ENCODE measurements at places on chromosomes 3 and 15.
A peak's percentile ranks its signal among the peaks of the same experiment; 100 is the strongest.

- DNase-seq = no peak
These were observed 7.5 kb upstream of the OPA1 start for GRCh38 chr3:193585530-193585929.

GRCh38 chr3:43629257-43629656, 7.4 kb upstream of the ANO10 start:
- no peak for DNase-seq

DNA sequence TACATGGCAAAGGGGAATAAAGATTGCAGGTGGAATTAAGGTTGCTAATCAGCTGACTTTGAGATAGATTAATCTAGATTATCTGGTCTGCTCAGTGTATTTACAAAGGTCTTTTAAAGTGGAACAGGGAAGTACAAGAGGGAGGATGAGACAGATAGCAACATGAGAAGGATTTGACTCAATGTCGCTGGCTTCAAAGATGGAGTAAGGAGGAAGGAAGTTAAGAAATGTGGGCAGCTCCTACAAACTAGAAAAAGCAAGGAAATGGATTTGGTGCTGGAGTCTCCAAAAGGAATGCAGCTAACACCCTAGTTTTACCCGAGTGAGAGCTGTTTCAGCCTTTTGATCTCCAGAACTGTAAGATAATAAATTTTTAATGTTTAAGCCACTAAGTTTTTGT, 180.7 kb upstream of the TTC14 start:
- no peak for DNase-seq

DNA sequence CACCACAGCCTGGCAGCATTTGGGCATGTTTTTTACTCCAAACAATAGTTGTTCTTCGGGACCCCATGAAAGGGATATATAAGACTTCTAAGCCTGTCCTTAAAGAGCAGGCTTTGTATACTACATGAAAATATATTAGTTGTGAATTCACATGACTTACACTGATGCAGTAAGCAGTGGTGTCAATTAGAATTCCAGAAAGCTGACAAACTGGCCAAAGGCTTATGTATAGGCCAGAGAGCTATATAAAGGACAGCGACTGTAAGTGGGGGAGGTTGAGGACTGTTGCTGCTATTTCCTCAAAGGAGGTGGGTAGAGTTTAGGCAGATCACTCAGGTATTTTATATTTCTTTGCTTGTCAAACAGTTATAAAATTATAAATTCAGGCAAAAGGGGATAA, 24.8 kb downstream of the KPNA4 start:
- DNase-seq = no peak

DNA sequence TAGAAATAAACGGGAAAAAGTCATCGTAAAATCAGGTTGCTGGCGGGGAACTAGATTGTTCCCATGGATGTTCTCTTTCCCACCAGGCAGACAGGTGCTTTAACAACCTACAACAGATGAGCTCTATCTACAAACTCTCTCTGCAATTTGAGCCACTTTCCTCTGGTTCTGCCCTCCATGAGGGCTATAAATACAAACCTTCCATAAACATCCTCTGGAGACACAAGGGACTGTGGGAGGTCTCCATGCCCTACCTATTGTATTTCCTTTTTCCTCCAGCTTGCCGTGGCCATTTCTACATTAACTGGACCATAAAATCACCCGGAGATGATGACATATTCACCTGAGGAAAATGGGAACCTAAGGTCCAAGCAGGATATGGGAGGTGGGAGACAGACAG, 151.1 kb downstream of the GABRB3 start:
- no peak for DNase-seq

DNA sequence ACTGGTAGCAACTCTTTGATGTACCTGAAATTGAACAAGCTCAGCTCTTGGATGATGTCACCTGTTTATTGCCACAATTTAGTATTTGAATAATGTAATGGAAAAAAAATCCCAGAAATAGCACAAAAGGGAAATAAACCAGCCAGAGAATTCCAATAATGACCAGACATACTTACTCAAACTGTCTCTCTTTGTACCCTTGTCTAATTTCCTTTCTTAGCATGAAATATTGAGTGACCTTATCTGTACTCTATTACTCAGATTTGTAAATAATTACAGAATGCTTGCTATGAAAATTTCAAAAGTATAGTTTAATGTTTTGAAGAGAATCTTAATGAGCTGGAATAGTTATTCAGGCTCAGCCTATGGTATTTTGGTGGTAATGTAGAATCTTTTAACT, 555.4 kb upstream of the SGO1 start:
- DNase-seq = no peak

GRCh38 chr3:79657076-79657475, 110.7 kb downstream of the ROBO1 start:
- DNase-seq = no peak

DNA sequence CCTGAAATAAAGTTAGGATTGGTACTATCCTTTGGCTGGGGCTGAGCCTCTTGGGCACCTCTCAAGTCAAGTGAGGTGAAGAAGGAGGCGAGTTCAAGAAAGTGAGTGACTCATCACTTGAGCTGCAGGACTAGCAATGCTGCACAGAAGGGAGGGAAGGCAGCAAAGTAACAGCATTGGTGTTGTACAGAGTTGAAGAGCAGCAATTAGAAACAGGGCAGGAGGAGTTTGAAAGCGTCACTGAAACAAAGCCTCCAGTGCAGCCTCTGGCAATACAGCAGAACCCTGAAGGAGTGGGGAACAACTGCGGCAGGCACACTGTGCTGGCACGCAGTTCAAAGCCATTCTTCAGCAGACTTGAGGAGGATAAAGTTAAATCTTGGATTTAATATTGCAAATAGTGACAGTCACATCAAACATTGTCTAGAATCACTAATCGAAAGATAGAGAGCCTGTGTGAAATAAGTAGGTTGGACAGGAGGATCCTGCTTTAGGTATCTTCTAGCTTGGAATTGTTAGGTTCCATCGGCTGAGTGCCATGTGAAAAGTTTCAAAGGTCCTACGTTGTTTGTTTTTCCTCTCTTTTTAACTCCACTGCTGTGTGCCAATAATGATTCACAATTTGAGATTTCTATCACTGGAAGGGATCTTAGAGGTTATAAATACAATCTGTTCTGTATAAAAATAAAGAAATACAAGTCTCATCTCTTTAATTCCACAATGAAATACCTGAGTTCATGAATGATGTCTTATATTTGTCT, 479.8 kb downstream of the NAALADL2 start:
- no peak for DNase-seq

DNA sequence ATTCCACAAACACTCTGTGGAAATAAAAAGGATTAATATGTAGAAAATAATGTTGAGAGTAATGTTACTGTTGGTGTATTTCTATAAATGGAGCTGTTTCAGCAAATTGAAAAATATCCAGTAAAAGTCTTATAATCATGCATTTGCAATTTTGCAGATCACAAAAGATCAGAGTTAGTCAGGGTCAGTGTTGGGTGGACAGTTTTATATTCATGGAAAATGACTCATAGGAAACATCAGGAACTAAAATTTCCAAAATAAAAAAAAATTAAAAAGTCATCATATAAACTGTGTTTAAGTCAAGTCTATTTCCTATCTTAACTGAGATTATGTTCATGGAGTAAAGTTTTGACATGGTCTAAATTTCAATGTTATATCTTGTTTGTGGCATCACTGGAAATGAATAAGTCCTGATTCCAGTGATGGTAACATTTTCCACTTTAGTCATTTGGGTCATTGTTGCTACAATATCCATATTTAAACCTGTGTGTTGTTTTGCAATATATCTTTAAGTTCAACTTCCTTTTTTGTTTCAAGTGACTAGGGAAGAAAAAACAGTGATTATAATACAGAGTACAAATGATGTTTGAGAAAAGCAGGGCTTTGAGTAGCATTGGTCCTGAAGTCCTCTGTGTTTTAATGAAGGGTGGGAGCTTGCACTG, 37.8 kb downstream of the MITF start:
- no peak for DNase-seq

GRCh38 chr3:106007512-106007911, 138.7 kb upstream of the CBLB start:
- peak; percentile 13 for DNase-seq

- no peak for DNase-seq
These were observed 73.6 kb downstream of the SPSB4 start for GRCh38 chr3:141124715-141125114.

DNA sequence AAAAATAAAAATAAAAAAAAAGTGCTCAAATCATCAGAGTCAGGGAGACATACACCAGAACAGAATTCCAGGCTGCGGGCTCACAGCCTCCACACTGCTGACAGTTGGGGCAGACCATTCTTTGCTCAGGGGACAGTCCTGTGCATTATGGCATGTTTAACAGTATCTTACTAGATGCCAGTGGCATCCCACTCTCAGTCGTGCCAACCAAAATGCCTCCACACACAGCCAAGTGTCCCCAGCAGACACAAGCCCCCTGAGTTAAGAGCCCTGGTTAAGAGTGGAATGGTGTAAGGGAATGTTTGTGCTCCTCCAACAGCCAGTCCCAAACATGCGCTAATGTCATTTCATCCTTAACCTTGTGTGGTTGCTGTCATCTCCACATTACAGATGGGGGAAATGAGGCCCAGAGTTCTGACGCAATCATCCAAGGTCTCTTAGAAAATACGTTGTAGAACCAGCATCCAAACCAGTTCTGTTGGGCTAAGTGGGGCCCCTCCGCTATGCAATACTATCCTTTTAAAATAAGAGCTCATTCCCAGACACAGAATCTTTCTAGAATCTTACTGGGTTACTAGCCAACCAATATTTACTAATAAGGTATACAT, 26.0 kb downstream of the CFAP92 start:
- no peak for DNase-seq

DNA sequence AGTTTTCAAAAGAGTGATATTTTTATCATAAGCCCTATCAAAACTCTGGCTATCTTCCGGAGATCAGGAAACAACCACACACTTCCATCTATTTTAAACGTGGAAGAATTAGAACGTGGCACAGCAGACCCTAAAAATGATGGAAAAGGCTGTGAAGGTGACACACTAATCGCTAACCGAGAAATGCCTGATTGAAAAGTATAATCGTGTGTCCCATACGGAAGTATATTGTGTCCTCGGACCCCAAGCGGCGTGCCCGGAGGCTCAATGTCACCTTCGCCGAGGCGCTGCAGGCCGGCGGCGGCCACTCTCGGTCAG, 642 bp downstream of the COX5A start:
- no peak for DNase-seq

DNA sequence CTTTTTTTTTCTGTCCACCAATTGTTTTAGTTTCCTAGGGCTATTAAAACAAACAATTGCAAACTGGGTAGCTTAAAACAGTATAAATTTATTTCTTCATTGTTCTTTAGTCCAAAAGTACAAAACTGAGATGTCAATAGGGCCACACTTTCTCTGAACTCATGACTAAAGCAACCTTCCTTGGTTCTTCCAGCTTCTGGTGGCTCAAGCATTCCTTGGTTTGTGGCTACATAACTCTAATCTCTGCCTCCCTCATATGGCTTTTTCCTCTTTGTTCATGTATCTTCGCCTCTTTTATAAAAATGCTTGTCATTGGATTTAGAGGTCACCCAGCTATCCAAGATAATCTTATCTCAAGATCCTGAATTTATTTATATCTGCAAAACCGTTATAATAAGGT, 914.5 kb upstream of the EPHA6 start:
- no peak for DNase-seq

DNA sequence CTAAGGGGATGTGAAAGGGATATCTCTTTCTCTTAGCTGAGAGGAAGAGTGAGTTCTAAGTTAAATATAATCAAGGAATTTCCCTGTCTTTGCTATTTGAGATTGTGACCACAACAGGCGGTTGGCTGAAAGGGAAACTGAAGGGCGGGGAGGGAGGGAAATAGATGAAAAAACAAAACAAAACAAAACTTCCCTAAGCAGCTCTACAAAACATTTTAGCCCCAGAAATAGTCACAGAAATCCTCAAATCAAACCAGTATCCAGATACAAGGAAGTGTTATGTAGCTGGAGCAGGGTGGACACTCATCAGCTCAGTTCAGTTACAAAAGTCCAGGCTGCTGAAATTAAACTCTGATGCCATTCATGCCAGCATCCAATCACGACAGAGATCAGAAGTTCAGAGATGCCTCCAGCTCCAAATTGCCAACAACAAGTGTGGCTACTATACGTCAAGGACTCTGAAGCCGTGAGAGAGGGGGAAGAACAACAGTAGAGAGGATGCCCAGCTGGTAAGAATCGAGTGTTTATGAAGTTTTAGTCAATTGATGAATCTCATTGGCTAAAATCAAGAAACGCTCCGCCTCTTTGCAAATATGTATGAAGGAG, 319 bp upstream of the TP63 start:
- no peak for DNase-seq

GRCh38 chr3:72018343-72018984, 233.5 kb upstream of the PROK2 start:
- DNase-seq = no peak

DNA sequence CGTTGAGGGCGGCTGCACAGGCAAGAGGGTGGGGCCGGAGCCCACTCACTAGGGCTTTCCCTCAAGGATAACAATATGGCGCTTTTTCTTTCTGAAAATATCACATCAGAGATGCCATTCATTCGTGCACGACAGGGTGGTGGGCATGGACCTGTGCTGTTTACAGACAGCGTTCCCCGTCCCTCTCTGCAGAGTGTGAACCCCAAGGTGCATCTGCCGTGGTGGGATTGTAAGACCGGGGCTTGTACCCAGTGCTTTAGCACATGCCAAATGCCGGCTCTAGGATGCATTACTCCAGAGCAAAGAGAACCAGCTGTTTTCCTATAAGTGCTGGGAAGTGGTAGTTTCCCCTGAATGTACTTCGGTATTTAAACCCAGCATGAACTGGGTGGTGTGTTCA, 37.0 kb downstream of the CHDH start:
- no peak for DNase-seq

GRCh38 chr3:127805026-127805753, 17.1 kb downstream of the MGLL start:
- no peak for DNase-seq

DNA sequence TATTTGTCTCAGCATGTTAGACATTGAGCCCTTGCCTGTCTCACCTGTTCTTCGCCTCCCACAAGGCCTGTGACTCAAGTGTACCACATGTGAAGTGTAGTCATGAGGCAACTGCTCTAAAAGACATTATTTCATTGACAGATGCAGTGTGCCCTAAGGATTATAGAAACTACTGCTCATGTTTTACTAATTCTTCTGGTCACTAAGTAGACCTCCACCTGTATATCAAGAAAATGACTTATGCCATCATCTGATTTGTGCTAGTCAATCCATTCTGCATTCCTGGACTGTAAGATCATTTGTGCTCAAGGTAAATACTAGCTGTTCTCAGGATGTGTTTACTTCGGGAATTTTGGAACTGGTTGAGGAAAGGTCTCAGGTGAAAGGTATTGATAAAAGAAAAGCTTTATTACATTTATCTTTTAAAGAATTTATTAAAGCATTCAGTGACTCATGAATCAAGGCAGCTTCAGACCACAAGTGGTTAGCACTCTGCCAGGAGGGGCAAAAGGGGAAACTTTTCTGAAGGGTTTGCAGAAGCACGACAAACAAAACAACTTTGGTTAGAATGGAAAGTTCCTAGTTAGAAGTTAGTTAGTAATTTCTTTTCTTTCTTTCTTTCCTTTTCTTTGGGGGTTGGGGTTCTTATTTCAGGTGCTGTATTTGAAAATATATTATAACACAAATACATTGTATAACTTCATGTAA, 465.3 kb upstream of the CBLB start:
- DNase-seq = peak; percentile 71

All from activated naive CD4-positive, alpha-beta T cell treated with Interleukin-2 at 50 U/mL for 16 hours (primary cell).